ENCODE measurements at places on chromosomes 1 and 21.

GRCh38 chr1:180562640-180563025, 3.9 kb downstream of the OVAAL start:
- DNase-seq, result no peak

DNA sequence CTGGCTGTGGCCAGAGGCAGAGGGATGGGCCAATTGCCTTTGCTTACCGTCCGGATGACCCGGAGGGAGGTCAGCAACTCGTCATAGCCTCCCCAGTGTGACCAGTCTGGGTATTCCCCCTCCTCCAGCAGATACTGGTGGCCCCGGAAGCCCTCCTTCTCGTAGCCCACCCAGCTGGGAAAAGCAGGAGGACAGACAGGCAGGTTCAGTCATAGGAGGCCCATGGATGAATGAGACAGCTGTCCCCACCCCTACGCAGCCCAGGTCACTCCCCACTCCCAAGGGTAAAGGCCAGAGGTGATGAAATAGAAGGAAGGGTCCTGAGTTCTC, 16.8 kb downstream of the CRYBG2 start:
- DNase-seq, result no peak

- DNase-seq, result no peak
Measured at GRCh38 chr1:52365071-52365745, 797 bp downstream of the CC2D1B start.

- no peak for DNase-seq
Measured at GRCh38 chr21:44290327-44291077, 4.8 kb downstream of the AIRE start.

GRCh38 chr1:219441884-219442283, 171.0 kb downstream of the ZC3H11B start:
- no peak for DNase-seq

DNA sequence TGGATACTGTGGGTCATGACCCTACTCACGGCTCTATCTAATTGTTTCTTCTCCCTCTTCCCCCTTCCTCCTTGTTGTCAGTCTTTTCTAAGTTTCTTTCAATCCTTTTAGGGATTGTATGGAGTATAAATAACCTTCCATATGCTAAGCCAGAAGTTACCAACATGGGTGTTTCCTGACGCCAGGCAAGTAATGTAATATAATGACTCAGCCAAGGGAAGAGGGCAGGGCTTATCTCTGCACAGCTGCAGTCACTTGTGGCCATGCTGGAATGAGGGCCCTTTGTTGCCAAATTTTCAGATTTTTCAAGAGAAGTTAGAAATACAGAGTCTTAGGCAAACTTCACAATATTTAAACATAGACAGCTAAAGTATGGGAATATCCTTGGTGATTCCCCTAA, 194.6 kb downstream of the ST6GALNAC3 start:
- DNase-seq, result no peak

DNA sequence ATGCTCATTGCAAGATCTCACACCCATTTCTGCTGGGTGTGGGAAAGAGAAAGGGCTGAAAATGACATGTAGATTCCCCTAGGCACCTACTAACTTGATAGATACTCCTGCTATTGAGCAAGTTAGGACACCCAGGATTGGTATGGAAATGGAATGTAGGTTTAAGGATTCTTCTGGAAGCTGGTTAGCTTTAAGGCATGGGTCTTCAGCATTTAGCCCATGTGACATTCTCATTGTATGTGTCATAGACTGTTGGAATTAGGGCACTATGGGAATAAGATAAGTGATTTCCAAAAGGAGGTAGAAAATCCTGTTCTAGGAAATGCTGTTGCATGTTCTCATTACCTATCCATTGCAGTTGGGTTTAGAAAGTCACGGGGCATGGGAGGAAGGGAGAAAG, 76.2 kb downstream of the DISC1 start:
- no peak for DNase-seq

DNA sequence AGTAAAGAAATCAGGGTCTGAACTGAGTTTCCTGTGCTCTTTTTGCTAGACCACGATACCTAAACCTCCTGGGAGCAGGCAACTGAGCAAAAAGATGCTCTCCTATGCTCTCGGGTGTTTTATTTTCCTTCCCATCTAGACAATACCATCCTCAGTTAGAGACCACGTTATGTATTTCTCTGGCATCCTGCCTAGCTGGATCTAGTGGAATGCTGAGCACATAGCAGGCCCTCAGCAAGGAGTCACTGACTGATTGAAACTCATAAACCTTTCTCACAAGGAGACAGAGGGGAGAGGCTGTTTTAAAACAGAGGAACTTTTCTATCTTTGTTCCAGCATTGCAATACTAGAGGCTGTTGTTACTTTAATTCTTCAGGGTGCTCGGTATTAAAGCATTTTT, 168.0 kb downstream of the CYYR1 start:
- DNase-seq, result no peak

DNA sequence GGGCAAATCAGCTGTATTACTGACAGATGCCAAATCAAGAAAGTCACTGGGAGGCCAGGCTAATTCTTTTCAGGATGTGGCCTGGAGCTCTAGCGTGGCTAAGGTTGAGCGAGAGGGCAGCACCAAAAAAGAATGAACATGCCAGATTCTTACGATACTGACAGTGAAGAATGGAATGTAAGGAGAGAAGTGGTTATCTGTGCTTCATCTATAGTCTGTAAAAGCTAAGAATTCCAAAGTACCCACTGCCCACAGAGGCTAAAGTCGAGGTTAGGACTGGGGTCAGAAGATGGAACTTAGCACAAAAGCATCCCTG, 32.7 kb downstream of the TFAP2E start:
- DNase-seq, result no peak

DNA sequence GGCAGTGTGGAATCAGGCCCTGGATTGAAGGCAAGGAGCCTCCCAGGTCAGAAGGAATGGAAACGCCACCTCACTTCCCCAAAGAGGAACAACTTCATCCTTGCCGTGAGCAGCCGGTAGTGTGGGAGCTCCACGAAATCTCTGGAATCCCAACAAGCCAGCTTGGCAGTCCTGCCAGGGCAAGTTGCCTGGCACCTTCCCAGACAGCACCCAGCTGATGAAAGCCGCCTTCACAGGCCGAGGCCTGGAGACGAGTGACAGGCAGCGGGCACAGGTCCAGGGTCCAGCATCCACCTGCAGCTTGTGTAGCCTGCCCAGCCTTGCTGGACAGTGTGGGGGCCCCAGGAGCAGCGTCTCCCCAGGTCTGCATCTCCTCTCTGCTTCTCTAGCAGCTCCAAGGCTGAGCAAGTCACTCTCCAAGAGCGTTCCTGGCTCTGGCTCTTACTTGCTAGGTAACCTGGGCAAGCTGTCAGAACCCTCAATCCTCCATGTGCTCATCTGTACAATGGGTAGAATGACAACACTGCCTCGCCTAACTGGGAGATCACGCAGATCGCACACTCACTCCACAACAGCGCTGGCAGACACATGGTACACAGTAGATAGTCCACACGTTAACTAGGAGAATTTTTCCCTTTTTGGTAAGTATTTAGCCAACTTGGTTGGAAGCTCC, 43.0 kb downstream of the ACOT7 start:
- DNase-seq, result no peak

GRCh38 chr1:89687254-89687653, 54.3 kb downstream of the LRRC8C start:
- no peak for DNase-seq

GRCh38 chr1:84869720-84870119, 23.3 kb downstream of the LPAR3 start:
- DNase-seq, result no peak

DNA sequence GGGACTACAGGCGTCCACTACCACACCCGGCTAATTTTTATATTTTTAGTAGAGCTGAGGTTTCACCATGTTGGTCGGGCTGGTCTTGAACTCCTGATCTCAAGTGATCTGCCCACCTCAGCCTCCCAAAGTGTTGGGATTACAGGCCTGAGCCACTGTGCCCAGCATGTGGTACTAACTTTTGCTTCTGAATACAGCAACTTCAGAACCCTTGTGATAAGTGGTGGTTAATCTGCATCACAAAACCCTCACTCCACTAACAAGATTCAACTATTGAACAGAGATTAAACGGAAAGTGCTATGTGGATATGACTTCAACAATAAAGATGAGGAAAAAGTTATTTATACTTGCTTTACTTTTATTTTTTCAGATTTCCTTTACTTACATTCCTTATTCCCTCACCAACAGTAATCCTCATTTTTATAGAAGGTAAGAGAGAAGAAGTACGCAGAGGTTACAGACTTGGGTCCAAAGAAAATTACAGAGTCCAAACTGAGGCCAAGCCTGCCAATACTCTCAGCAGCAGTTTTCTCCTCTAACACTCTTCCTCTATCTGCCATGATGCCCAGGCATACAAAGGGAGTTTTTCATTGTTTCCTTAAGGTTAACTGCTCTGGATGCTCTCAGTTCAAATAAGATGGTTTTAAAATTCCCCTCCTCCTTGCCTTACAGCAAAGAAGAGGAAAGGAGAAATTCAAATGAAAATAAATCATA, 44.3 kb downstream of the SLC16A1 start:
- DNase-seq, result no peak
